Aorta (tissue), 5 donors: ENCODE measurements at places on chromosomes 12 and 14. TPM values are rescaled to one million over a fixed set of nuclear protein-coding genes. Genes with fewer than 3 reads are reported as not detected.

GRCh38 chr14:34450958-34451357 lies 11.1 kb downstream of the SPTSSA start:
- no peak for DNase-seq
- no peak overlapping the region for H3K27ac ChIP-seq
- no peak overlapping the region for H3K4me3 ChIP-seq

GRCh38 chr14:49019467-49020115 lies 566.6 kb downstream of the RPS29 start:
- no peaks in the 10 kb centered on the region for H3K4me1 ChIP-seq
- H3K4me3 ChIP-seq: no peak overlapping the region
- no peaks in the 10 kb centered on the region for H3K36me3 ChIP-seq
- no peak overlapping the region for H3K27ac ChIP-seq

NANOG gene
- polyA plus RNA-seq: not detected

BCL2L14 gene
- 4.0 TPM for polyA plus RNA-seq
